ENCODE measurements at places on chromosomes 3 and 15. TPM values are rescaled to one million over a fixed set of nuclear protein-coding genes. Genes with fewer than 3 reads are reported as not detected.

The CELSR3 gene
- 18.2 TPM for total RNA-seq

The ILDR1 gene
- not detected for total RNA-seq

GRCh38 chr15:37339437-37339836 lies 239.1 kb upstream of the MEIS2 start:
- no peak for DNase-seq

- DNase-seq, result no peak
Measured at GRCh38 chr3:44029100-44029499, 212.6 kb upstream of the TOPAZ1 start.

The RASGRP1 gene
- 46.6 TPM for total RNA-seq

DNA sequence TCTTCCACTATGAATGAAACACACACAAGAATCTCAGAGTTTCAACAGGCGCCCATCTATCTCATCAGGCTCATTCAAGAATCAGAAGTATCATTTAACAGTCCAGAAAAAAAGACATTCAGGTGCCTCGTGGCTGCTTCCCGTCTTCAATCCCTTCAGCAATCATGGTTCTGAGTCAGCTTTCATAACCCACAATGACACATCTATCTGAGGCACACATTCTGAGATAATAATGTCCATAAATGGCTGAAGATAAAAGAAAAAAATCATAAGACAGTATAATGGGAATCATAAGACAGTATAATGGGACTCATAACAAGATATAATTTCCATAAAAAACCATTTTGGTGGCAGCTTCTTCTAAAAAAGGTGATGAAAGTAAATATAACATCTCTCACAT lies 52.4 kb downstream of the TNIK start:
- no peak for DNase-seq

The RBM6 gene
- 64.8 TPM for total RNA-seq

DNA sequence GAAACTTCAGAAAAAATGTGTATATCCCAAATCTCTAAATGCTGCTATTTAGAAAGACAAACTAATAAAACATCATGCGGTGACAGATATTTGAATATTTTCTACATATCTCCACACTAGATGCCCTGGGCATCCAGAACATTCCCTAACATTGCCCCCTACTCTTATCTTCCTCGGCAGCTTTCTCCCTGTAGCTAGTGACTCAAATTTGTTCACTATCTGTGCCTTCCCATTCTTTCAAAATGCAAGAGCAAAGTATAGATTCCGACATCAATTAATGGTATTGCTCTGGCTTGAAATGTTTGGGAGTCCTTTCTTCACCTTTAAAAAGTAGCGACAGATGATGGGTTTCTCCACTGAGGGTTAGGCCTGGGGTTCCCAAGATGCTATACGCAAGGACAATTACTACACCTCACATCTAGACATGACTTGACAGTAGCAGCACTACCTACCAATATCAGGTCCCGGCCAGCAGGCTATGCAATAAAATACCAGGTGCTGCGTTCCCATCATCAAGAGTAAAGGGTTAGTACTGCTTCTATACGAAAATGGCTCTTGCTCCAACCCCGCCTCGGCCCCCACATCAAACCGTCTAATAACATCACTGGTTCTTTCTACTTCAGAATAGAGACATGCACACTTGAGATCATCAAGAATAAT lies 631 bp downstream of the UBR1 start:
- peak; percentile 17 for DNase-seq

The COL8A1 gene
- not detected for total RNA-seq

GRCh38 chr15:80010131-80010673 lies 39.2 kb upstream of the BCL2A1 start:
- DNase-seq, result no peak

The NPAP1 gene
- not detected for total RNA-seq

- DNase-seq, result no peak
Measured at GRCh38 chr3:123766193-123767008, 117.7 kb downstream of the MYLK start.

GRCh38 chr15:101451266-101451799 lies 38.2 kb downstream of the PCSK6 start:
- DNase-seq, result peak; percentile 15

The HYAL1 gene
- total RNA-seq, result not detected

DNA sequence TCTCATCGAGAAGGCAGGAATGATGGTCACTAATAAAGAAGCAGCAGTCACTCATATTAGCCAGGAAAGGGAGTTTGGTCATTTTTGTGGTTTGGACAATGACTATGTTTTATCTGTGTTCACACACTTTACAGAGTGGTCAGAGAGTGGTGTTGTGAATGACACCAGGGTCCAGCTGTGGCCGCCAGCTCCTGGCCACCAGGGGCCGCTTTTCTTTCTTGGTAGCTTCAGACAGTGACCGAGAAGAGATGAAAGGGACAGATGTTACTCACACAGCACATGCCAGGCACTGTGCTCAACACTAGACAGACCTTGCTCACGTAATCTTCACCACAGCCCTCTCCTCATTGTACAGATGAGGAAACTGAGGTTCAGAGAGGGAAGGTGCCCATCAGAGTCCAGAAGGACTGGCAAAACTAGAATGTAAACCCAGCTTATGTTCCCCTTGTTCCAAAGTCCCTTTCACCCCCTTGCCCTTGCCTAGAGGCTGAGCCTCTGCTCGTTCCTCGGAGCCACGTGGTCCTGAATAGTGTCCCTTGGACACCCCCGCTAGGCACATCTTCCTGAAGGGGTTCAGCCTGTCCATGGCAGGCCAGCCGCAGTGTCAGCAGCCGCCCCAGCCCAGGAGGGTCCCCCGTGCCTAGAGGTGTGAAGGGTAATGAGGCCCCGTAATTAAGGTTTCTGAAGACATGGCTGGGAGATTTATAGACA lies 55.6 kb downstream of the CYP11A1 start:
- no peak for DNase-seq

Data from activated naive CD8-positive, alpha-beta T cell treated with anti-CD3 and anti-CD28 coated beads for 36 hours (primary cell).